ENCODE measurements at places on chromosomes 11 and 22.

DNA sequence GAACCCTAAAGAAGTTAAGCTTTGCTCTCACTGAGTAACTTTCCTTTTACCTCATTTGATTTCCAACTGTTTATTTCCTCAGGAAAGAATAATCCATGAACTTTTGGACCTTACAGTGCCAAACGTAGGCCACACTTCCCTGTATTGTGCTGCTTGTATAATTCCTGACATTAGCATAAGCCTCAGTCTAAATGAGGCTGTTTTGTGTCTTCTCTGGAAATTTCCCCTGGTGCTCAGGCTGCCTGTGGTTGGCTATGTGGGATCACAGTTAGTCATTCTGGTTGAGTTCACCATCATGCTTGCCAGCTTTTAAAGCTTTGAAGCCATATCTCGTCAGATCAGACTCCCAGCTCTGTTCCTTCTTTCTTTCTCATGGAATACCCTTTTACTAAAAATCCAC is 107.0 kb downstream of the FAM76B start:
- DNase-seq: no peak

GRCh38 chr11:976431-977160 is 50.9 kb downstream of the AP2A2 start:
- no peak for DNase-seq

GRCh38 chr11:15748132-15748531 is 608.2 kb downstream of the SOX6 start:
- no peak for DNase-seq

DNA sequence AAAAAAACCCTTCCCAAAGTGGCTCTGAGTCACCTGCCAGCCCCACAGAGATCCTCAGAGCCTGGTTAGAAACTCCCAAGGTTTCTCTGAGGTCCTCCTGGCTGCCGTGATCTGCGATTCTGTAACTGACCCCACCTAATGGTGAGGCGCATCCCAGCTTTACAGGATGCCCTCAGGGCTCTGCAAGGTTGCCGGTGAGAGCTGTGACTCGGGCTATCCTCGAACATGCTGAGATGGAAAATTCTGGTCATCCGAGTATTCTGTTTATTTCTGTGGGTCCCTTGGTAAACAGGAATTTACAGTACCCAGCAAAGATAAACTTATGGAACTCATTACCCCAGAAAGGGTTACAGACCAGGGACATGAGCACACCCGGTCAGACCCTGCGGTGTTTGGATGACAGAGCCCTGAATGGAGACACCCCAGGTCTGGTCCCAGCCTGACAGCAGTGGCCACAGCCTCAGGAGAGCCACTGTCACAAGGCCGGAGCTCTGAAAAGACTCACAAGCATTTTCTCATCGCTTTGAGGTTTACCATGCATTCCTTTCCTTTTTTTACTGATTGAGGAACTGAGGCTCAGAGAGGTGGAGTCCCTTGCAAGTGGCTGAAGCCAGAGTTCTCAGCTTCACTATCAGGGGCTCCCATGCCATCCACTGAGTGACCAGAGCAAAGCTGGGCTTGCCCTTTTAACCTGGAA is 22.2 kb downstream of the LIF start:
- DNase-seq: no peak

DNA sequence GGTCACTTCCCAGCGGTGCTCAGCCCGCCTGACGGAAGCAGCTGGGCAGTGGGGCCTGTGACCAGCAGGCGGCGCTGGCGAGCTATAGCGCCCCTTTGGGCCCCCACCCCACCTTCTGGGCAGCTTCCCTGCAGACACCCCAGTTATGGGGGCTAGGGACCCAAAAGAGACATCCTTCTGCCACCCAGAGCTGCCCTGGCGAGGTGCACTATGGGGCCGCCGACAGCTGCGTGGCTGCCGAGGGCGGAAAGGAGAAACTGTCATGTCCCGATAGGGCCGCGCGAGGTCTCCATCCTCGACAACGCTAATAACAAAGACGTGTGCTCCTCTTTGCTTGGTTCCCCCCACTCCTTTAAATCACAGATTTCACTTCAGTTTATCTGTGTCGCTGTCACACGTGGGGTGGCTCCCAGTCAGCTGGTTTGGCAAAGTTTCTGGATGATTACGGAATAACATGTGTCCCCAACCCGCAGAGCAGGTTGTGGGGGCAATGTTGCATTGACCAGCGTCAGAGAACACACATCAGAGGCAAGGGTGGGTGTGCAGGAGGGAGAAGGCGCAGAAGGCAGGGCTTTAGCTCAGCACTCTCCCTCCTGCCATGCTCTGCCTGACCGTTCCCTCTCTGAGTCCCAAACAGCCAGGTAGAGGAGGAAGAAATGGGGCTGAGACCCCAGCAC is 673 bp upstream of the MYO7A start:
- DNase-seq: peak; percentile 55

Measured in A673 (cell line).